ENCODE measurements at places on chromosomes 2 and 18.

GRCh38 chr2:101766871-101767739 lies 69.6 kb downstream of the MAP4K4 start:
- DNase-seq: no peak

DNA sequence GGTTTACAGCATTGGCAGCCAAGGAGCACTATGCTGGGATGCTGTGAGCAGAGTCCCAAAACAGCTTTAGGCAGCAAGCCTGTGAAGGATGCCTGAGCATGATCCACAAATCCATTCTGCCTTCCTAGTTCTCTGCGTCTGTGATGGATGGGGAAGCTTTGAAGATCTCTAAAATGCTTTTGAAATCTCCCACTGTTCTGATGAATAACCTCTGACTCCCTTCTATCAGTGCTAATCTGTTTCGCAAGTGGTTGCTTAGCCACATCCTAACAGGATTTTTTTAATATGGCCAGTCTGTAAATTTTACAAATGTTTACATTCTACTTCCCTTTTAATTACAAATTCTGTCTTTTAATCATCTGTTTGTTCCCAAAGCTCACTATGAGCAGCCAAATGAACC lies 319.2 kb downstream of the GULP1 start:
- no peak for DNase-seq

DNA sequence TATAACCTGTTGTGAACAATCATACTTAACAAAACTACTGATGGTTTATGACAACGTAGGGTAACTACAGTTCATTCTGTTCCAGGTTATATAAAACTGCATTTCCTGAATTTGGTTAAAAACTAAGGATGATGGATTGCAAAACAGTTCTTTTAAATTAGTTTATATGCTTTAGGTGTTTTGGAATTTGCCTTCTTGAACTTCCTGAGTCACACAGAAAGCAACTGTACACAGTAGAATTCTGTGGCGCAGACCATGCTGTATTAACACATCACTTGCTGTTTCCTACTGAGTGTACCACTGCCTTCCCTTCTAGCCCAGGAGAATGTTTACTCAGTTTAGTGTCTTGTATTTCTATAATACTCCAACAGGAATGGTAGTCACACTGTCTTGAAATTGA lies 19.4 kb downstream of the ITGB1BP1 start:
- DNase-seq: no peak

- DNase-seq: no peak
These were observed 23.3 kb upstream of the CREB1 start for GRCh38 chr2:207506426-207506825.

DNA sequence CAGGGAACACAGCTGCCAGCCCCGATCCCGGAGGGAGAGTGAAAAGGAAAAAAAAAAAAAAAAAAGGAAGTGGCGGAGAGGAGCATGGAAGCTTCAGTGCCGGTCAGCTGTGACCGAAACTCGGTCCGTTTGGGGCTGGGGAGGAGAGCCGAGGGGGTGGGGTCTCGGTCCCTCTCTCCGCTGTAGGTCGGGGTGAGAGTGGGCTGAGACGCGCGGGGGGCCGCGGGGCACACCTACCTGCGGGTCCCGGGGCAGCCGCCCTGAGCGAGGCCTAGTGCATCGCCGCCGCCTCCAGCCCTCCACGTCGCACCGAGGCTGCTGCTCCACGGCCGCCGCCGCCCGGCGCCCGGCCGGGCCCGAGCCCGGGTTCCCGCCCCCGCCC lies 536 bp downstream of the VPS54 start:
- no peak for DNase-seq

GRCh38 chr2:170425281-170425751 lies 247.4 kb downstream of the MYO3B start:
- no peak for DNase-seq

DNA sequence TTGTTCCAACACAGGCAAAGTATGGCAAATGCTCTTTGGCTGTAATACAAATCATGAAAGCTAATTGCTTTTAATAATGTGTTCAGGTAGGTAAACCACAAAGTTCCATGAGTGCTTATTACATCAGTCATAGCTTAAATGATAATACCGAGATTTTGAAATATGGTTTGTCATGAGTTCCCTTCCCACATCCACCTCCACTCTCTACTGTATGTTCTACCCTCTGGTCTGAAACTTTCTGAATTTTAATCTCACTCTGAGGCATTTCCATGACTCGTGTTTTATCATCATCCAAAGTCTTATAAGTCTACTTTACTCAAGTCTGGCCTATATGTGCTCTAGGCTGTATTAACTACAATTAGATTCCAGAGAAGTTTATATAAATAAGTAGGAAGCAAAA lies 354.8 kb downstream of the AKAIN1 start:
- no peak for DNase-seq

GRCh38 chr2:45833301-45833967 lies 182.0 kb downstream of the PRKCE start:
- no peak for DNase-seq

GRCh38 chr2:234110219-234110618 lies 59.7 kb downstream of the SPP2 start:
- no peak for DNase-seq

DNA sequence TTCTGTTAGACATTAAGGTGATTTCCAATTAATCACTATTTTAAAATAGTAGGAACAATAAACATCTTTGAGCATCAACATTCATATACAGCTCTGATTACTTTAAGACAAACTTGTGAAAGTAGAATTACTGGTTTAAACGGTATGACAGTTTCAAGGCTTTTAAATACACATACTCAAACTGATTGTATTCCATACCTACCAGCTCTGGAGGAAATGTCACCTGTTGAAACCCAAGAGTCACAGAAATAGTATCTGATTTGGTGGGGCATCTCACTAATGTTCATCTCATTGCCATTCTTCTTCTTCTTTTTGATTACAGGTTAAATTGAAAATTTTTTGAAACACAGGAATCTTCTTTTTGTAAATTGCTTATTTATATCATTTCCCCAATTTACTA lies 36.2 kb downstream of the USP40 start:
- no peak for DNase-seq

DNA sequence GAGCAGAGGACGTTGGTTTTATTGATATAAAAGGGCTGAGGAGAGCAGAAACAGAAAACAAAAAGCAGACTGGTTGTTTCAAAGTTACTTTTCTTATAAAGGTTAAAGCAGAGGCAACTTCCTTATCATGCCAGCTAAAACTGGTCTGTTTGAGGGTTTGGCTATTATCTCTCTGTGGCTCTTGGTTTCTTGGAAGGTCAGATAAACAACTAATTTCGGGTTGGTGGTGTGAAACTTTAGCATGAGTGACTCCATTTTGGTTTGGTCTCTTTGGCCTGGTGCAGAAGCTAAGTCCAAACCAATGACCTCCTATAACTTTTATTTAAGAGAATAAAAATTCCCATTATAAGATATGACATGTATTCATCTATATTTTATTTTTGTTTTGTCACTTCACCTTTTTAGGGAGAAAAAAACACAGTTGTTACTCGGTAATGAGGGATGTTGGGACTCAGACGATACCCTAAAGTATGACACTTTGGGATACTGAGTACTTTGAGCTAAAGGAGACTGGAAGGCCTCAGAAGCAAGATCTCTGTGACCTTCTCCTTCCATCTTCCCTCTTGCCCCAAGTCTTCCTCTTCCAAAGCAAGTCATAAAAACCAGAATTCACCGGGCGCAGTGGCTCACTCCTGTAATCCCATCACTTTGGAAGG lies 23.3 kb downstream of the TNFAIP6 start:
- DNase-seq: no peak

DNA sequence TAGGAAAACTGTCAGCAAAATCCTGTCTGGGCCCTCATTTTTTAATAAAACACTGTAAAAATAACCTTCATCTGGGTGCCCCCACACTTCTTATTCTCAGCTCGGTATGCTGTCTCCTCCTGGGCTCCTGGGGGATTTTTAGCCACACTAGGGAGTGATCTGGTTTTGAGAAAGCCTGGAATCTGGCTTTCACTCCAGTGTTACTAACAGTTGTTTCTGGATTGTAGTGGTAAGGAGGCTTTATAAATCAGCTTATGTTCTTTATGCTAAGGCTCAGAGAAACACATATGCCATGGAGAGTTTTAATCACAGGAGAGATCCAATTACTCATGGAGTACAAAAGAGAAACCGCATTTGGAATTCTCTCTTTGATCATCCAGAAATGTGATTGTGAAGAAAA lies 744.3 kb upstream of the SOX11 start:
- DNase-seq: no peak

DNA sequence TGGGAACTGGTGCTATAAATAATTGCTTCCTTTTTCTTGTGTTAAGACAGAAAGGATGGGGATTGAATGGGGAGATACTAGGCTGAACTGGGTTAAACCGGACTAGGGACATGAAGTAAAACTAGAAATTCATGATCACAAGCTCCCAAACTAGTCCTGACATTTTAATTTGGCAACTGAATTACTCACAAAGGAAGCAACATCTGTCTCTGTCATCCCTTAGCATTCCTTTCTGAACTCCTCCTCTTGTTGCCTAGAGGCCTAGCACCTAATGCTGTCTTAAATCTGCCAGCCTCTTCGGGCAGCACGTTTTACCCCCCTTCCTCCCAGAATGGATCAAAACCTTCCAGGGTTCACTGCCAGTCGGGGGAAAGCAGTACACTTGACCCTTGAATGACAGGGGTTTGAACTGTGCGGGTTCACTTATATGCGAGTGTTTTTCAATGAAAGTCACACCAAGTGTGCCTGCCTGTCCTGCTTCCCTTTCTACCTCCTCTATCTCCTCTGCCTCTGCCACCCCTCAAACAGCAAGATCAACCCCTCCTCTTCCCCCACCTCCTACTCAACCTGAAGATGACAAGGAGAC lies 8.2 kb downstream of the KCTD1 start:
- DNase-seq: no peak

DNA sequence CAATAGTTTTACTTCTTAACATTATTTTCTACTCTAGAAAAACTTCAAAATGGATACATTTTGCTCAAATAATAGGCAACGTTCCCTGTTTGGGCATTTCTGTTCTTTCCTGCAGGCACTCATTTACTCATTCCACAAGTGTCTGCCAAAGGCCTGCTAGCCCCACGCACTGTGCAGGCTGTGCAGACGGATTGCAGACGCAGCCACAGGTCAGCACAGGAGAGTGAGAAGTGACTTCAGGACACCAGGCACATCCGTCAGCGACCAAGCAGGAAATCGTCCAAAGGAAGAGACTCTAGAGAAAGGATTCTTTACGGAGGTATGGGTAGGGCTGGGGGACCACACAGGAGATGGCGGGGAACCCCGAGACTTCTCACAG lies 103.0 kb upstream of the AGAP1 start:
- DNase-seq: no peak
